ENCODE measurements at places on chromosomes 1 and 21.

GRCh38 chr1:96837057-96837780, 115.6 kb downstream of the PTBP2 start:
- DNase-seq: no peak

DNA sequence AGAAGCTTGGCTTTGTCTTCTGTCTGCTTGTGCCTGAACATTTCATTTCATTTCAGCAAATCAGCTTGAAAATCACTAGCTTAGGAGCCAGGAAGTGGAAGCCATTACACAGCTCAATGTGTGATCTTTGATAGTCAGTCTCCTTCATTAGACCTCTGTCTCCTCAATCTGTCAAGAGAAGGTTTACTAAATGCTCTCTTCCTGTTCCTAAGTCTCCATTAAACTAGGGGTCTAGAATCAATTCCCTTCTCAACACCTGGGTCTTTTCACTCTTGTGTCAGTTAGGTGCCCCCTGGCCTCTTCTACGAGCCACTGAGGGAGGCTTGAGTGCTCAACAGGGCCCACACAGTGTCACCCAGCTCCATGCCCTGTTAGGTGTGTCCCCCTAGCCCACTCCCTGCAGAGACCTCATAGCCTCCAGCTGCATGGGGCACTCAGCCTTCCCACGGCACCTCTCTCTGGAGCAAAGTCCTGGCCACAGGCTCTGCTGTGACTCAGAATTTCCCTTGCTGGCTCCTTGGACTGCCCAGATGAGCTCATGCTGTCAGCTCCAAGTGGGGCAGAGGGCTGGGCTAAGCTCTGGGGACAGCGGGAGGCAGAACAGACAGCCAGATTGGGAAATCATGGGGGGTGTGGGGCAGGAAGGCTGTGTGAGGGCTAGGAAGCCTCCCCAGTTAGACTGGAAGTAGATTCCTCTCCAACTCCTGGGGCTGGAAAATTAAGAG, 115.7 kb upstream of the IPO9 start:
- DNase-seq: peak; percentile 87

DNA sequence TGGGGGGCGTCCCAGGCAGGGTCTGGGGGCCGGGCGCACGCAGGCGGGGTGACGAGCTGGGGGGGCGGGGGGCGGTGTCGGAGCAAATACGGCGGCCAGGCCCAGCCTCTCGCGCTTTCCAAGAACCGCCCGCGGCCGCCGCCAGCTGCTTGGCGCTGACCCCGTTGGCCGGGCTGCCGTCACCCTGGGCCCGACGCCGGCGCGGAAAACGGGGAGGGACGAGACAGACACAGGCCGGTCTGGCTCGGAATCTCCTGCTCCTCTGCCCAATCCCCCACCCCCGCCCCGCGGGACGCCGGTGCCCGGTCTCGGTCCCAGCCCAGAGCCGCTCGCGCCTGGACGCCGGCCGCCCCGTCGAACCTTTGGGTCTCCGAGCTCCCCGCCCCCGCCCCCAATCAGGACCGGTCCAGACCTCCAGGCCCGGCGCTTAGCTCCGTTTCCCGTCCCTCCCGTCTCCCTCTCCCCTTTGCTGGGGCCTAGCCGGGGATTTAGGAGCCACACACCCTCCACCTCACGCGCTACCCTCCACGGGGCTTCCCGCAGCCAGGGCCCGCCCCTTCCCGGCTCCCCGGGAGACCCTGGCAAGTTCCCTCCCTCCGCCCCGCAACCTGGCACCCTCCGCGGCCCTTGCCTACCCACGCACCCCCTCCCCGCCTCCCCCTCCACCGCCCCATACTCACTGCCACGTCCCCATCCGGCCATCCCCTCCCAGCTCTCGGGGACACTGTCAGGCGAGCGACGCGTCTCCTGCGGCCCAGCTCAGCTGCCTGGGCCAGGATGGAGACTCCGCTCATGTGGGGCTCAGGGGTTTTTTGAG, 800 bp upstream of the MMP23B start:
- DNase-seq: no peak

GRCh38 chr1:41382480-41383090, 21.4 kb downstream of the FOXO6 start:
- no peak for DNase-seq

DNA sequence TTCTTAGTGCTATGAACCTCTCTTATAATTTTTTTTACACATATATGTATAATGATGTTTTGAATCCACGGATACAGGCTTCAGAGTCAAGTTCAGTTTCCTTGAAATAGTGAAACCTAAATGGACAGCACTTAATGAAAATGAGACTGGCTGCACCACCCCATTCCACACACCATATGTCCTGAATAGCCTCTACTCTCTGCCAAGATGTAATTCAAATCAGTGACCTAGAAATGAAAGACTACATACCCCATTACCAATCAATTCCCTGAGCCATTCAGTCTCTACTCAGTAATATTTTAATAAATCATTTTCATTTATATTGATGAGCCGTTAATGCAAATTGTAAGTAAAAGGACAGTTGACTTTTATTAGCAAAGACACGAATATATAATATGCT, 614.9 kb upstream of the TMPRSS15 start:
- DNase-seq: no peak

DNA sequence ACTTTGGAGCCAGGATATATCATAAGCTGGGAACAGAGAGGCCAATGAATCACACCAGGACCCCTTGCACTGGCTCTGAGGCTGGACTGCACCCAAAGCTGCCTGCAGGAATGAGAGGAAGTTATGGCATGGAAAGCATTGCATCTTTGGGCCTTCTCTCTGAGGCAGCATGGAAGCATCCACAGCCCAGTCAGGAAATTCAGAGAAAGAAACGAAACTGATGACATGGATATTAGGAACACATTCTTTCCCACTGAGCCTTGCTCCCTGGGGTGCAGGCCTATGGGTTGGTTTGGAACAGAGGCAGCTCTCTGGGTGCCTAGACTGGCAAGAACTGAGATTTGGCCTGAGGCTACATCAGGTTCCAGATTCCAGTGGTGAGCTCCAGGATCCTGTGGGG, 98.6 kb downstream of the NGF start:
- no peak for DNase-seq

DNA sequence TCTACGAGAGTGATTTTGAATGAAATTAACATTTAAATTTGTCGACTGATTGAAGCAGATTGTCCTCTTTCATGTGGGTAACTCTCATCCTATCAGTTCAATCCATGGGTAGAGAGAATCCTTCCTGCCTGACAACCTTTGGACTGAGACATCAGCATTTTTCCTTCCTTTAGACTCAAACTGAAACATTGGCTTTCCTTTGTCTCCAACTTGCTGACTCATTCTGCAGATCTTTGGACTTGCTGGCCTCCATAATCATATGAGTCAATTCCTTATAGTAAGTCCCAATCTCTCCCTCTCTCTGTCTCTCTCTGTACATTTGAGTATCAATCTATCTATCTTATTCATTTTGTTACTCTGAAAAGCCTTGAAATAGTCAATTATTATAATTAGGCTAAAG, 416.7 kb downstream of the LRRIQ3 start:
- no peak for DNase-seq

DNA sequence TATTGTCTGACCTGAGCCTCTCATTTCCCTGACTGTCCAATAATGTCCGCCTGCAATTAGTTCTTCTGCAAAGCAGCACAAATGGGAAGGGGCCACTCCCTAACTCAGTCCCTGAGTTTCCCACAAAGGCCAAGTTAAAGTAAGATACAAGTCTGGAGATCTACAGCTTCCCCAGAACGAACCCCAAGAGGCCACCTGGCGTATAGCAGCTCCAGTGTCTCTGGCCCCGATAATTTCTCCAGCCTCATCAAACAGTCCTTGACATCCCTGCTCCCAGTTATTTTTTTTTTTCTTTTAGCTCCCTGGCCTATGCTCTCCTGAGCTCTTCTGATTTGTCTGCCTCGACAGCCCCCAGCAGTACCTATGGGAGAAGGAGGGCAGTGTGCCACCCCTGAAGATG, 8.1 kb upstream of the ACKR1 start:
- DNase-seq: no peak

- no peak for DNase-seq
These were observed 544.1 kb downstream of the NEGR1 start for GRCh38 chr1:71738256-71738655.

DNA sequence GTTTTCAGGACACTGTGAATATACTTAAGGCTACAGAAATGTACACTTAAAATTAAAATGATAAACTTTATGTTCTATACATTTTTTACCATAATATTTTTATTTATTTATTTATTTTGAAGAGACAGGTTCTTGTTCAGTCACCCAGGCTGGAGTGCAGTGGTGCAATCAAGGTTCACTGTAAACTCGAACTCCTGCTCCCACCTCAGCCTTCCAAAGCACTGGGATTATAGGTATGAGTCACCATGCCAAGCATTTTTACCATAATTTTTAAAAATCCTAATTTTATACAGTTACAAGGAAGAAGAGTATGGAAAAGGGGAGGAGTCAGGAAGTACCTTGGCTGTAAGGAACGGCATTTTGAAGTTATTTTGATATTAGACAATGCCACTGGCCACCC, 23.6 kb upstream of the ANGPTL3 start:
- DNase-seq: no peak

- peak; percentile 29 for DNase-seq
These were observed 42.6 kb downstream of the KIRREL1 start for GRCh38 chr1:158035976-158036583.

DNA sequence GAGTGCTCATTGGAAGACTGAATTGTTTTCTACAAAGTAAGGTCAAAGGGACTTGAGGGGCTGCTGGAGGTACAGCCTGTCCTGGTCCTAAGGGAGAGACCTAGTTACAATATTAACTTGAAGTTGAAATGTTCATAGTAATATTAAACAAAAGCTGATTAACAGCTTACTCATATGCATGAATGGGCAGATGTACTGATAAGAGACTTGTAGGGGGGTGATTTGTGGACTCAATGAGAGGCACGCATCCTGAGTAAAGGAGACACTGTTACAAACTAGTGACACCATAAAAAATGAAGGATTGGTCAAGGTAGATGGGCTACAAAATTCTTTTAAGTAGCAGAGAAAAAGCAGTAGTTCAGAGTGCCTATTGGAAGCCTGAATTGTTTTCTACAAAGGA, 2.7 kb downstream of the HSD11B1 start:
- DNase-seq: no peak

DNA sequence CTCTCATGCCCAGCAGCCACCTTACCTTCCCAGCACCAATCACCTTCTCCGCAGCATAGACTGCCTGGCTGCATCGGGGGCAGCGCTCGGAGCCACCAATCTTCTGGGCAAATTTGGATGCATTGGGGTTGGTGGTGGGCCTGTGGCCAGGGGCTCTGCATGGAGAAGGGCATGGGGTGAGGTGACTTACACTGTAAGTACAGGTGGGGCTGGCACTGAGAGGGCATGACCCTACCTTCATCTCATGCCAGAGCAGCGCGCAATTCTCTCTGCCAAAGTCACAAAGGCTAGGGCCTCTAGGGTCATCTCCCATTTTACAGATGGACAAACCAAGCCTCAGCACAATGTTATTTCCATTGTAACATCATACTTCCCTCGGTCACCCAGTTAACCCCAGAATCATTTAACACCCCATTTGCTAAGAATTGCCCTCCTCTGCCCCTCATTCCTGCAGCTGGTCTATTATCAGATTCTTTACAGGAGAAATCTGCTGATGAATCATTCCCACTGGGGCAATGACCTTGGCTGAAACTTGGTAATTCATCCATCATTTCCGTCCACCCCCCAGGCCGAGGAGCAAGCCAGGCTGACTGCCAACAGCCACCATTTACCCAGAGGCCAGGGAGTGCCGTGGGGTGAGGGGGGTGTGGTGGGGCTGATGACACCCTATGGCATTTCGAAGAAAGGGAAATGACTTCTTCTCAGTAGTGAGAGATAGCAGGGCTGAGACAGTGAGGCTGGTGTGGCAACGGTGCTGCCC, 17.9 kb downstream of the CSRP1 start:
- DNase-seq: no peak

DNA sequence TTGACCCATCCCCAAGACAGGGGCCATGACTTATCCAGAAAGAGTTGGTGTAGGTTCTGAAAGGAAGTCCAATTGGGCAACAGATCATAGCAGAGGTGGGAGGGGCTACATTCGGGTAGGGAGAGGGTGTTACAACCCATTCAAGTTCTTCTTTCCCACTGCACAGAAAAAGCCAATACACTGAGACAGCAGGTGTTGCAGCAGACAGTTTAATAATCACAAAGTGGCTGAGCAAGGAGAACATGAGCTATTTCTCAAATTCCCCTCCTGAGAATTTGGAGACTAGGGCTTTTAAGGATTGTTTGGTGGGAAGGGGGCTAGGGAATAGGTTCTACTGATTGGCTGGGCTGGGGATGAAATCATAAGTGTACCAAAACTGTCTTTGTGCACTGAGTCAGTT, 328.4 kb upstream of the POU3F1 start:
- no peak for DNase-seq

DNA sequence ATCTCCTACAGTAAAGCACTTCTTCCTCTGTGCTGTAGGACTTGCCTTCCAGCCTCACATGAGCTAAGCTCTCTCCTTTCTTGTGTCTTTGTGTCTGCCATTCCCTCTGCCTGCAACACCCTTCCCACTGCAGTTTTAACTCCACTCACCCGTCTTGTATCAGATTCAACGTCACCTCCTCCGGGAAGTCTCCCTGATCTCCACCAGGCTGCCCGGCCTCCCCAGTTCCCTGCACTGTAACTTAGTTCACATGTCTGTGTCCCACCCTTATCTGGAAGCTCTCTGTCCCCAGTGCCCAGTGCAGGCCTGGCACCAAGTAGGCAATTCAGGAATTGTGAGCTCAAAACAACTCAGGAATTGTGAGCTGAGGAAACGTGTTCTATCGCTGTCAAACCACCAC, 96.4 kb downstream of the GLIS1 start:
- DNase-seq: peak; percentile 6

- DNase-seq: no peak
These were observed 28.5 kb downstream of the TUFT1 start for GRCh38 chr1:151568626-151569088.

DNA sequence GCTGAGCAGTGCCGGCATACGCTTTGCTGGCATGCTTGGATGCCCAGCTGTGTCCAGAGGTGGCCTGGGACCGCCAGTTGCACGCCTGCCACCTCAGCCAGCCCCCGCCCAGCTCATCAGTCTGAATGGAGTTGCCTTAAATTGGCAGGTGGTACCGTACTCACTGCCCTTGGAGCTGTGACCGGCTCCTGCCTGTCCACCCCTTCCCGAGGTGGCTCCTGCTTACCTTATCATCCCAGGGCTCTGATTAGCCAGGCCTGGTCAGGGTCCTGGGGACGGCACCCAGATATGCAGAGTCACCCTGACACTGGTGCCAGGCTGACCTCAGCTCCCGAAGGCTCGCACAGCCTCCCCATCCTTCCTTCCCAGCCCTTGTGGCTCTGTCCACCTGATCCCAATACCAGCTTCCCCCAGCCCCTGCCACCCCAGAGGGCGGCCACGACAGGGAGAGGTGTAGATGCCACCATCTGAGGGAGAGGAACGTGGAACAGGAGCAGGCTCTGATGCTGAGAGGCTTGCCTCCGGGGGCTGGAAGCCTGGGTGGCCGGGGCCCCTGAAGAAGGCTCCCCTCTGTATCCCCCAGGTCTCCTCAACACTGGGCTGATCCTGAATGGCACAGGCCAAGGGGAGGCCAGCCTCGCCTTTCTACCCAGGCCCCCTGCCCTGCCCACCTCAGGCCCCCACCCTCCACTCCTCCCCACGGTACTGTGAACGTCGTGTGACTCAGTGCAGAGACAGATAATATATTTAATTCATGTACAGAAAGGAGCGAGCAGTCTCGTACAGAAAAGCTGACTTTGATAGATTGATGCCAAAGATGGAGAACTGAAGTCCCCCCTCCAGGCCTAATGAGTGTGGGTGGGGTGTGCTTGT, 27.8 kb downstream of the CDK18 start:
- no peak for DNase-seq

Data from omental fat pad (tissue), 4 donors.